ENCODE measurements at places on chromosomes 11 and 22. TPM values are rescaled to one million over a fixed set of nuclear protein-coding genes. Genes with fewer than 3 reads are reported as not detected.

GRCh38 chr22:27424319-27424718, 377.2 kb downstream of the MN1 start:
- no peak for DNase-seq

DNA sequence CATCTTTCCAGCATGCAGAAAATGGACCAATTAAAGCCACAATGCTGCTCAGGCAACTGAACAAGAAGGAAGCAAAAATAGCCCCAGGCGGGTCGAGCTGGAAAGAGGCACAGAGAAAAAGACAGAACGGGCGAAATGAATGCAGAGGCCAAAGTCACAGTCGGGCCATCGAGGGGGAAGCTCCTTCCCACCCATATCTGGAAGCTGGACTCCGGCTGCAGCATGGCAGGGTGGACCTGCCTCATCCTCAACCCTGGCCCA, 58.6 kb upstream of the PRDM11 start:
- DNase-seq = no peak

- no peak for DNase-seq
Measured at GRCh38 chr22:33656808-33657628, 263.3 kb downstream of the LARGE1 start.

GRCh38 chr11:78741741-78742140, 167.1 kb upstream of the NARS2 start:
- DNase-seq = no peak

- no peak for DNase-seq
Measured at GRCh38 chr22:17552737-17553136, 10.6 kb upstream of the SLC25A18 start.

GRCh38 chr11:88950975-88951374, 114.8 kb downstream of the GRM5 start:
- DNase-seq = no peak

GRCh38 chr11:83543706-83544439, 257.7 kb upstream of the CCDC90B start:
- no peak for DNase-seq

- no peak for DNase-seq
Measured at GRCh38 chr11:30316237-30316636, 6.7 kb upstream of the ARL14EP start.

DNA sequence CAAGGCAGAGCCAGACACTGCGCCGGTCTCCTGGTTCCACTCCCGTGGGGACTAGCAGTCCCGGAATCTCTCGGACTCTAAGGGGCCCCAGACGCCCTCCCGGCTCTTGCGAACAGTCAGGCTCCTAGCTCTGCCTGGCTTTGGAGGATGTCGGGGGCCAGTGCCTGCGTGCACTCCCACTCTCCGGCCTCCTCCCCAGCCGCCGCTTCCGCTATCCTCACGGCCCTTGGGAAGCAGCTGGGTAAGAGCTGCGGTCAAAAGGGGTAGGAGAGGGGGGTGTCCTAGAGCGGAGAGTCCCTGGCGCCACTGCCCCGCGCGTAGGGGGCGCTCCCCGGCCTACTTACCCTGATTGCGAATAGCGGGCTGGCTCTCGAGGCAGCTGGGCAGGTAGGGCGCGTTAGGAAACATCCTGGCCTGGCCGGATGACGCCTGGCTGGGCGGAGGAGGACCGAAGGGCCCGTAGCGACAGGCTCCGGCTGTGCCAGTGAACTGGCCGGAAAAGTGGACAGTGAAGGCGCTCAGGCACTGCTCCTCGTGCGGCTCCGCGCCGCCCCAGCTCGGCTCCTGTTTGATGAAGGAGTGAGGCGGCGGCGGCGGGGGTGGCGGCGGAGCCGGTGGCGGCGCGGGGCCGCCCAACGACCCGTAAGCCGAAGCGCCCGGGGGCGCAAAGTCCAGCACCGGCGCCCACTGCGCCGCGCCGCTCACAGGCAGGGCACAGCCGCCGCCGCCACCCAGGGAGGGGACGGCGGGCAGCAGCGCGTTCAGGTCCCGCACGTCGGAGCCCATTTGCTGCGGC, 785 bp downstream of the WT1 start:
- DNase-seq = no peak

GRCh38 chr11:118076754-118077281, at the start of gene TMPRSS4:
TMPRSS4 (plus strand) TSS chr11:118077078; CDS start chr11:118077303, 225 bp downstream.
- no peak for DNase-seq

GRCh38 chr11:131944736-131945135, 574.3 kb downstream of the NTM start:
- no peak for DNase-seq

- peak; percentile 85 for DNase-seq
Measured at GRCh38 chr11:73317373-73317772, 9.3 kb downstream of the ARHGEF17 start.

DNA sequence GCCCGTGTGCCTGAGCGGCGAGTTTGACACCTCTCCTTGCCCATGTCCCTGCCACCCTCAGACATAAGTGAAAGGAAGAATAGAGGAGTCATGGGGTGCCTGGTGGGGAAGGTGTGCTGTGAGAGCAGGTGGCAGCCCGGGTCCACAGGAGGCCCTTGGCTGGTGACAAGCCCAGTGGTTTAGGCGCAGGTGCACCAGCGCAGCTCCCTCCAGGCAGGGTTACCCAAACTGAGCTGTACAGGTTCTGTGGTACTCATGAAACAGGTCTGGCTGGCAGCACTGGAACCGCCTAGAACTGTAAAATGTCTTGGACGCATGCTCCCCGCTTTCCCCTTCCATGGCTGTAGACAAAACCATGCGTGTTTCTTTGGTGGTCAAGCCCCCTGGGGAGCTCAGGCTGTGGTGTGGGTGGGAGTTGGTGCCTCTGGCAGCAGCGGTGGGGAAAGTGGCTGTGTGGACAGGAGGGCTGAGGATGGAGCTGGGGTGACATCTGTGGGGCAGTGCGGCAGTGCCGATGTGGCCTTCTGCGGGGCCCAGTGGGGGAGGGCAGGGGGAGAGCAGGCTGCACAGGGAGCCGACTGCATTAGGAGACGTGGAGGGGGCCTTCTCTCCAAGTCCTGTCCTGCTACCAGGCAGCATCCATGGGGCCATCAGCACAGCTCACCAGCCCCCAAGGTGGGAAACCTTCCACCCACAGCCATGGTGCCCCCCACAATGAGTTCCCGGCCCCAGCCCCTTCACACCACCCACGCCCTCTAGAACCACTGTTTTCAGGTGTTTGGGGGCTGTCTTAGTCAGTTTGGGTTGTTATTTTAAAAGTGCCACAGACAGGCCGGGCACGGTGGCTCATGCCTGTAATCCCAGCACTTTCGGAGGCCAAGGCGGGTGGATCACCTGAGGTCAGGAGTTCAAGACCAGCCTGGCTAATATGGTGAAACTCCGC, 5.6 kb upstream of the GTSE1 start:
- DNase-seq = no peak

GRCh38 chr11:20450829-20451228, 63.3 kb downstream of the PRMT3 start:
- no peak for DNase-seq

DNA sequence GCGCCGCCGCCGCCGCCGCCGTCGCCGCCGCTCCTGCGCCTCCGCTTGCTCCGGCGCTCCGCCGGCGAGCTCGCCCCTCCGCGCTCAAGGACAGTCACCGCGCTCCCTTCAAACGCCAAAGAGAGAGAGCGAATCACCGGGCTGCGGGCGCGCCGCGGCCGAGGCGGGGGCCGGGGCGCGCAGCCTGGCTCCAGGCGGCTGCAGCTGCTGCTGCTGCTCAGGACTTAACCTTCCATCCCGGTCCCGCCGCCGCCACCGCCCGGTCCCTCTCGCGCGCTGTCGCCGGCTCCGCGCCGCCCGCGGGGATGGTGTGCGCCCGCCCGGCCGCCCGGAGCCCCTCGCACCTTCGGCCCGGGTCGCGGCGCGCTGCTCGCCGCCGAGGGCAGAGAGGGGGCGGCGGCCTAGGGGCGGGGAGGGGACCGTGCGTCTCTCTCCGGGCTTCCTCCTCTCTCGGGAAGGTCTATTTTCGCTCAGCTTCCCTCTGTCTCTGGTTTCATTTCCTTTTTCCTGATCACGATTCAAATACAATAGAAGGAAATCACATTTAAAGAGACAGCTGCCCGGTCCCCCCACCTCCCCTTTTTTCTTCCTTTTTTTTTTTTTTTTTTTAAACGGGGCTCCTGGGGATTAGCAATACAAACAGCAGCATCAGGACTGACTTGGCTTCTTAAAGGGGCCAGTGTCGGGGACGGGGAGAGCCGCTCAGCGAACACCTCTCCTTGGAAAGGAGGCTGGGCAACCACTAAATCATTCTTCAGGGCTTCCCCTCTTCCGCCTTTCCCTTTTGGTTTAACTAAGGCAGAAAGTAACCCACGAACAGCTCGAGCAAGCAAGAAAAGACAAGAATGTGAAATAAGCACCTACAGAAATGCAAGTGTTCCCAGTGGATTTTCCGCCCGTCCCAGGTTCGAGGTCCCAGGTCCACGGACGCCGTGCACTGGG, 22.1 kb downstream of the LMO2 start:
- peak; percentile 77 for DNase-seq

DNA sequence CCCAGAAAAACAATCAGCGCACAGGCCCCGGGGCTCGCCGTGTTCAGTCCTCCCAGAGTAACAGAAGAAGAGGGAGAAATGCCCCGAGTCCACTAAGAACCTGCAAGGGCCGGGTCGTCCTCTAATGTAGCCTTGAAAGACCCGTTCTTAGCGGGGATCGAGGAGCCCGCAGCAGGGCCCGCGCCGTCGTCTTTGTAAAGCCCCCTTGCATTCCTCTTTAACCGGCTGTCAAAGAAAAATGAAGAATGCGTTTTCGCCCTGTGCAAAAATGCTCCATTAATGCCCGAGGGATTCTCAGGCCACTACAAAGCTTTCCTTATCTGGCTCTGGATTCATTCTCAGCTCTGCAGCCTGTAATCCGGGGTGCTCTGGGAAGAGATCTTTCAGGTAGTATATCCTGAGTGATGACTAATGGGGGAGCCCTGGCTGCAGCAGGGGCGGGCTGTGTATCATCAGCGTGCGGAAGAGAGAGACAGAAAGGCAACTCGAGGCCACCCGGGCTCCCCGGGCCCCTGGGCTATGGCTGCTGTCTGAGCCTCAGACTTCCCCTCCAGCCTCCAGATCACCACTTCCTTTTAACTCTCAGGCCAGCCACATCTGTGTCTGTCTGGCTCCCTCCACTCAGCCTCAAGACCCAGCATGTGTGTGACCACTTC, 78.2 kb downstream of the FBLN1 start:
- DNase-seq = no peak

- no peak for DNase-seq
Measured at GRCh38 chr22:39699631-39700360, 129.2 kb downstream of the CACNA1I start.

DNA sequence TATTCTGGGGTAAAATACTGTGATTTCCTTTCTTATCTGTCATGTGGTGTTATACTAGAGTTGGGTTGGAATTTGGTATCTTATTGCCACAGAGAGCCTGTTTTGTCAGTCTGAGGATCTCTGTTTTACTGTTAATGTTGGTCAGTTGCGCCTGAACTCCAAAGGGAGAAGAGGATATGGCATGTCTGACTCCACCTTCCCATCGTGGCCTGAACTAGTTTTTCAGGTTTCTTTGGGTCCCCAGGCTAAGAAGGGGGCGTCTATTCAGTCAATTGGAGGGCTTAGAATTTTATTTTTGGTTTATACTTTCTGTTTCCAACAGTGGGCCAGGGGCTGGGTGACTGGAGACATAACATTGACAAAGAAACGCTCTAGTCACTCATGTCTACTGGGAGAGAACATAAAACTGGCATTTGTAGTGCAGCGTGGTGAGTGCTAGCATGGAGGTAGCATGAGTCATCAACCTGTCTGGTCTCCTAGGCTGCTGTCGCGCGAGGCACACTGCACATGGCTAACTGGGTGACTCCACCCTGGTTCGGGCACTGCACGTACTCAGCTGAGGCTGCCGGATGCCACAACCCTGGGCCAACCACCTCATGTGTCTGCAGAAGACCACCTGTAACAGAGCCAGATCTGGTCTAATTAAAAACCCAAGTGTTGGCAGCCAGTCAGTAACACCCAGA, 120.1 kb upstream of the OR9Q1 start:
- DNase-seq = no peak

- DNase-seq = peak; percentile 79
Measured at GRCh38 chr11:64879244-64879900, 951 bp upstream of the EHD1 start.

DNA sequence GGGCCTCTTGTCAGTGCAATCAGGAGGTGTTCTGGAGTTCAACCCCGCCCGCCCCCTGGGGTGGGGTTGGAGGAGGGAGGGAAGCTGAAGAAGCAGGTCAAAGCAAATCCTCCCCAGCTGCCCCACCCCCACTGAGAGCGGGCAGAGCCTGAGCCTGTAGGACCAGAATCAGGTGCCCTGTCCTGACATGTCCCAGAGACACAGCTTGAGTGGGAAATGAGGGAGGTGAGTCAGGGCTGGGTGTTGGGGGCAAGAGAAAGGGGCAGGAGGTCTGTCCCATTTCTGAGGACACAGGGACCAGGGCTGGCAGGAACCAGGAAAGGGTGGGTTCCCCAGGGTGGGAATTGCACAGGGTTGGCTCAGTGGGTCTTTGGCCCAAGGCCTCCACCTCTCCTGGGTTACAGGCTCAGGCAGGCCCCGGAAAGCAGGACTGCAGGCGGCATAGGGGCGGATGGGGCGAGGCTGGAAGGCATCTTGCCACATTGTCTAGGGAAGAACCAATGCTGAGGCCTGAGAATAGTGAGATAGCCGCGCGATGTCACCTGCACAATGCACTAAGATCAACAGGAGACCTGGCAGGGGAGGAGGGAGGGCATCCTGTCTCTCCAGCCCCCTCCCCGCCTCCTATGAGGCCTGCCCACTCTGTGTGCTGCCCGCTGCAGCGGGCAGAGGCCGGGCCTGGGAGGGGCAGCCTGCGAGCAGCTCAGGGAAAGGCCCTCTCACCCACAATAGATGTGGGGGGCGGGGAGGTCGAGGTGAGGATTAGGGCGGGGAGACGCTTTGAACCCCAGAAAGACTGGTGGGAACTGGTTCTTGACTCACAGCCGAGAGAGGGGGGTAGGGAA, 32.4 kb downstream of the NECTIN1 start:
- DNase-seq = no peak

- no peak for DNase-seq
Measured at GRCh38 chr22:23156286-23156685, 11.0 kb downstream of the RAB36 start.

- peak; percentile 74 for DNase-seq
Measured at GRCh38 chr22:45318168-45318557, 8.4 kb downstream of the FAM118A start.

OR51I1 gene
- total RNA-seq = not detected

APOA5 gene
- total RNA-seq = not detected

PTPRCAP gene
- 17.7 TPM for total RNA-seq

TSSC4 gene
- total RNA-seq = 40.6 TPM

CAPN5 gene
- 6.5 TPM for total RNA-seq
